Prostate gland (tissue), 2 donors: ENCODE measurements at places on chromosomes 4 and X. TPM values are rescaled to one million over a fixed set of nuclear protein-coding genes. Genes with fewer than 3 reads are reported as not detected.

DNA sequence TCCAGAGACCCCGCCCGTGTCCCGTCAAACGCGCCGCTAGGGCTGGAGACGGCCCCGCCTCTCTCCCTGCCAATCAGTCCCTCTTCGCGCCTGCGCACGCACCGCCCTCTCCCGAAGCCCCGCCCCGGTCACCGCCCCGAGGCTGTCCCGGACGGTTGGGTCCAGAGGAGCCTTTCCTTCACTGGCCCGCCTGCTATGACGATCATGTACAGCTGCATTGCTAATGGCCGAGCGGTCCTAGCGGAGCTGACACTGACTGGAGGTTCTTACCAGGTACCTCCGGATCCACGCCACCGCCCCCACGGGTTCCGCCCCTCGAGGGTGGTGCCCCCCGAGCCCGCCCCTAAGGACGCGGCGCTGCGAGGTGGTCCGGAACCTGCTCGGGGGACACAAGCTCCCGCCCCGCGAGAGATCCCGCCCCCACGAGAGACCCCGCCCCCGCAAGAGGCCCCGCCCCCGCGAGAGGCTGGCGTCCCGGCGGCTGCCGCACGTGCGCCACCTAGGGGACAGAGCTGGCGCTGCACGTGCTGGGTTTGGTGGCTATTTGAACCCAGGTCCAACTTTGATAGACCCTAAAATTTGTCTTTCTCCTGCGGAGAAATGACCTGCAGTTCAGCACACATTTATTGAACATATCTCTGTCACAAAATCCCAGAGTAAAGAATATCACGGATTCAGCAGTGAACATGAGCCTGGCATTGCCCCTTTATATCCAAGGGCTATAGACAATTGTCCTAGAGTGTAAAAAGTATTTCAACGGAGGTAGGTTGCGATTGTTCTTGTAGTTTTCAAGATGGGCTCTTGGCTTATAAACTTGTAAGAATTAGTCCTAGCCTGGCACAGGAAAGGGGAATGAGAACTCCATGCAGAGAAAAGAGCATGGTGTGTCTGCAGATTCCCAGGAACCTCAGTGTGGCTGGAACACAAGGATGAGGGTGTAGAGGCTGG lies 88.7 kb downstream of the HNRNPD start:
- peak overlapping the region; percentile 37 for H3K4me3 ChIP-seq
- H3K4me1 ChIP-seq = no peaks in the 10 kb centered on the region
- H3K27me3 ChIP-seq = no peaks in the 10 kb centered on the region
- H3K27ac ChIP-seq = peak overlapping the region; percentile 55
- H3K36me3 ChIP-seq = no peaks in the 10 kb centered on the region

SORCS2 gene
- total RNA-seq = 1.0 TPM

ARHGAP10 gene
- total RNA-seq = 30.3 TPM

DNA sequence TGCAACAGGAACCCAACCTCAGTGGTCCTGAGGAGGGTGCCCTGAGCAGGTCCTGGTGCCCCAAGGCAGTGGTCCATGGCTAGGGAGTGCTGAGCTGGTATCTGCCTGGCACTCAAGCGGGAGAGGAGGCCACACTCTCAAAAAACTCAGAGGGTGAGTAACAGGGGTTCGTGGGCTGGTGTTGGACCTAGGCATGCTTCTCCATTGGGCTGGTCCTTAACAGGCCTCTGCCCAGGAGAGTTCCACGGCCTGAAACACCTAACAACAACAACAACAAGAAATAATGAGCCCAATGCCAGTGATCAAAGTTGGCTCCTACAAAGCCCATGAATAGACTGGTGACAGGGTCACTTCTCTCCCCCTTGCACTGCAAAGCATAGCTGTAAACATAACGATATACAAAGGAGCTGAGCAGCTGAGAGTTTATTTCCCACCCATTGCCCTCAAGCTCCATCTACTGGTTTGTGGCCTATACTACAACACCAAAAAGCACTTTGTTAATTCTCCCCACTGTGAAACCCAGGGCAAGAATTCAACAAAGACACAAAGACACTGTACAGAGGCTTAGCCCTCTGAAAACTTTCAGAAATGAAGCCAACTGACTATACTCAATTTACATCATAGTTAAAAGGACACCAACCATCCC lies 736.1 kb upstream of the ADGRL3 start:
- no peaks in the 10 kb centered on the region for H3K36me3 ChIP-seq
- H3K27me3 ChIP-seq = no peaks in the 10 kb centered on the region
- H3K27ac ChIP-seq = no peak overlapping the region
- H3K4me3 ChIP-seq = no peak overlapping the region
- no peak for DNase-seq

H2BW2 gene
- total RNA-seq = not detected

DNA sequence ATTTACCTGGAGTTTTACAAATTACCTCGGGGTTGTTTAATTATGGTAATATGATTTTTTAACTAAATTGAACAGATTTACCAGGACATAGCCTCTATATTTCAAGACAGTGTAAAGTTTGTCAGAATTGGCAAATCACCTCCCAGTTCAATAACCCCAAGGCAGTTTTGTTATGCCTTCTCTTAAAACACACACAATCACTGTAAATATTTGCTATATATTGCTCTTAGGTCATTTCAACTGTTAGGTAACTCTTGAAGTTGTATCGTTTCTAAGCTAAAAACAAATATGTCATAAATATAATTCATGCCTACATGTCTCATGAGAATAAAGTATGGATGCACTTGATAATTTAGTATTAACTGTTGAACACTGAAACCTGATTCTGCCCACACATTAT lies 24.1 kb downstream of the PDLIM5 start:
- no peak for DNase-seq
- H3K4me1 ChIP-seq = no peaks in the 10 kb centered on the region
- H3K36me3 ChIP-seq = no peaks in the 10 kb centered on the region
- no peak overlapping the region for H3K27ac ChIP-seq

PABPC1L2A gene
- 0.14 TPM for total RNA-seq

DNA sequence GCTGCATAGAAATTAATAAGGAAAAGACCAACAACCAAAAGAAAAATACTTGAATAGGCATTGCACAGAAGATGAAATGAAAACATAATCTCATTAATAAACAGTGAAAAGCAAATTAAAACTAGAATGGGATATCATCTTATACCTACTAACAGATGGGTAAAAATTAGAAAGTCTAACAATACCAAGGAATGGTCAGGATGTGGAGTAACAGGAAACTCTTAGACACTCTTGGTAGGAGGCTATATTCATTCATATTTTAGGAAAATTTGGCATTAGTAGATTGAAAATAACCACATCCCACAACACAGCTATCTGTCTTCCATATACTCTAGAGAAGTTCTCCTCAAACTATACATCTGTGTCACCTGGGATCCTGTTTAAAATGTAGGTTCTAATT lies 36.3 kb downstream of the SEC24B start:
- no peaks in the 10 kb centered on the region for H3K27me3 ChIP-seq
- no peak overlapping the region for H3K27ac ChIP-seq
- no peaks in the 10 kb centered on the region for H3K36me3 ChIP-seq
- H3K4me3 ChIP-seq = no peak overlapping the region
